ENCODE measurements at places on chromosomes 7 and 10.
A peak's percentile ranks its signal among the peaks of the same experiment; 100 is the strongest.

- peak; percentile 54 for DNase-seq
These were observed 154.1 kb upstream of the AHR start for GRCh38 chr7:17144322-17144721.

GRCh38 chr7:51141451-51142003 lies 175.1 kb downstream of the COBL start:
- DNase-seq: no peak

DNA sequence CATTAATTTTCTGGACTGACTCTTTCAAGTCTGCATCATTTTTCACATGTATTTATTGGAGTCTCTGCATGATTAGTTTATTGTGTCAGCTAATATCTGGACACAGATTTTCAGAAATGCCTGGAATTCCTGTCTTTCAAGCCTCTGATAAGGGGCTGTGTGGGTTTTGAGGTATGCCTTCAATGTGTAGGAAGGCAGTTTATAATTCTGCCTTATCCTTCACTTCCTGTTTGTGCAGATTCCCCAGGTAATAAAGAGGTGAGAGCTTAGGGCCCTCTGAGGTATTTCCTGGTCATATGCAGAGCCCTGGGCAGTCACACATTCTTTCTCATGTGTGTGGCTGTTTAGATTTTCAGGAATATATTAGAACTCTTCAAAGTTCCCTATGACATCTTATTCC lies 79.4 kb upstream of the PRKCQ start:
- no peak for DNase-seq

GRCh38 chr10:106746868-106747267 lies 417.6 kb downstream of the SORCS1 start:
- DNase-seq: no peak

DNA sequence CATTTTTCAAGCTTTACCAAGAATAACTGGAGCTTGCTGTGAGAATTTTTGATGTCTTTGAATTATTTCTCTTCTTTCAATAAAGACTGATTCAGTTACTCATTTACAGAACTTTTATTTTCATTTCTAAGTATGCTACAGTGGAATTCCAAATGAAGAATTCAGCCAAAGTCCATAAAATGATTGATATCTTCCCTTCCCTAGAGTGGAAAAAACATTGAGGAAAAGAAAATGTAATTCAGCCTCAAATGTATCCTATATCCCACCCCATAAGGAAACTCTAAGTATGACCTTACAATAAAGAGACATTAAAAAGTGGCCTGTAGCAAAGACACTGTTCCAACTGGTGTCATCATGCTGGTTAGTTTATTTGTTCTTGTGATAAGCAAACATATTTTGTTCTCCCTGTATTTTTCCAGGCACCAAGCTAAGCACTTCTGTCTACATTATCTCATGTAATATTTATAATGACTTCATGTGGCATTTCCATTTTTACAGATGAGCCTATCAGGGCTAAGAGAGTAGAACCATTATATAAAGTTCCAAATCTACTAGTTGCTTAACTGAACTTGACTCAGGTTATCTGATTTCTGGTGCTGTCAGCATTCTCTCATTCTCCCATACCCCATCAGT lies 450.4 kb downstream of the NEBL start:
- no peak for DNase-seq

- no peak for DNase-seq
These were observed 335.8 kb downstream of the FRMD4A start for GRCh38 chr10:13994932-13995331.

DNA sequence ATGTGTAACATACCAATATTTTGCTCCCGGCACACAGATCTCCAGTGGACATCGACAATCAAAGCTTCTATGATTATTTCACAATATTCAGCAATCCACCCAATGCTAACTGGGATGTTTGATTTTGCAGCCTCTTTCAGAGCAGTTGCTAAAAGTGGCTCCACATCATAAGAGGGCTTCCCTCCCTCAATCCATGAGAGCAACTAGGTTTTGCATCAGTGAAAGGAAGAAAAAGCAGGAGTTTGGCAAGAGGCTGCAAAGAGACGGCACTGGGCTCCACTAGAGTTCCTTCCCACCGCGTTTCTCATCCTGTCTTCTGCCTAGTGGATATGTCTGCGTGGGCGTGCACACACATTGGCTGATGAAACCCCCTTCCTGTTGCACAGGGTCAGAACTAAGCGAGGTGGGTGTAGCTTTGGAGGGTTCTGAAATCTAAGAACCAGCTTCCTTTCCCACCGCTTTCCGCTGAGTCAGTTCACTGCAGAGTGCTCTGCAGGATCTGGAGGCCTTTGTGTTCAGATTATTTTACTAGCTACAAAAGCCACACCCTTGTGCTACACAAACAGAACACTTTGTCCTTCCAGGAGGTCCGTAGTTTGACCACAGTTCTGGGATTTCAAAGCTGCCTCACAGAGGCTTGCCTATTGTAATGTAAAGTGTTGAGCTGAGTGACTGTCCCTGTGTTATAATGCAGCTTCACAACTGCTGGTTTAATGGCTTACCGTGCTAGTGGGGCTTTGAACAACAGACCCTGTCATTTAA lies 28.1 kb downstream of the ARL4A start:
- peak; percentile 47 for DNase-seq

DNA sequence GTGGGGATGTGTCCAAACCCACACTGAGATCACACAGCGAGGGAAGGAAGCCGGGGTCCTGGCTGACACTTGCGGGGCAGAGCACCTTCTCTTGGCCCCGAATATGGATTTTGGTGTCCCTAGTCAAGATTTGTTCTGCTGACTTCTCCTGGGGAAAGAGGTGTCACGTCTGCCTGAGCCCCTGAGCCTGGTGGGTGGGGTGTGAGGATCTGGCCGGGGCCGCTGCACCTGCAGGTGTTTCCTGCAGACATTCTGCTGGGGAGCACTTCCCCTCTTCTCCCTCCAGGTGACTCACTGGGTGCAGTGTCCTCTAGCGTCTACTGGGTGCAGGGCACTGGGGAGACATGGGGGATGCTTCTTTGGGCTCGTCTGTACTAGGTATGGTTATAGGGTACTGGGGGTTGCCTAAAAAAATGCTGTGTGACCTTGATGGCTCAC lies 99.2 kb downstream of the GRK5 start:
- DNase-seq: peak; percentile 71

GRCh38 chr10:42691361-42692120 lies 53.2 kb upstream of the ZNF33B start:
- DNase-seq: no peak

- DNase-seq: no peak
These were observed 25.2 kb downstream of the VCL start for GRCh38 chr10:74022926-74023629.

- no peak for DNase-seq
These were observed 112.4 kb downstream of the HTR5A start for GRCh38 chr7:155182406-155182970.

- no peak for DNase-seq
These were observed 2.5 kb upstream of the ODAD2 start for GRCh38 chr10:28001353-28001752.

DNA sequence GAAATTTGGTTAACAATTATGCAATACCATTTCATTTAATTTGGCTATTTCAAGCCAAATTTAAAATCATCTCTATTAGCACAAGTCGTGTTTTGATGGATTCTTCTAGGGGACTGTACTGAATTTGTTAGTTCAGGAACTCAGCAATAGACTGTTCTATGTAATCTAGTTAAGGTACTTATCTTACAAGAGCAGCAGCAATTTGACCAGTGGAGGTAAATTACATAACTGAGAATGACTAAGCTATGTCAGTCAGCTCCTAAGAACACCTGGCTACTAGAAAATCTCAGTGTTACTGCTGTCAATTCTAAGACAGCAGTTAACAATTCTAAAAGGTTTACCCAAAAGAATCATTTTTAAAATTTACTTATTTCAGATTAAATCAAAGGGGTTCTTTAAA lies 513.9 kb upstream of the ZWINT start:
- no peak for DNase-seq

DNA sequence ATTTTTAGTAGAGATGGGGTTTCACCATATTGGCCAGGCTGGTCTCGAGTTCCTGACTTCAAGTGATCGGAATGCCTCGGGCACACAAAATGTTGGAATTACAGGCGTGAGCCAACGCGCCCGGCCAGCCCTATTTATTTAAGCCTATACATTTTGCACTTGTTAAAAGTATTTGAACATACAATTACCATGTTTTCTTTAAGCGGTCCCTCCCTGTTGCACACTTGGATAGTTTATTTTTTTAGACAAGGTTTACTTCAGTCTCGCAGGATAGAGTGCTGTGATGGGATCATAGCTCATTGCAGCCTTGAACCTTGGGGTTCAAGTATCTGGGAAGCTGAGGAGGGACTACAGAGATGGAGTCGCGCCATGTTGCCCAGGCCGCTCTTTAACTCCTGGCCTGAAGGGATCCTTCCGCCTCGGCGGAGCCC lies 35.7 kb upstream of the SRRM3 start:
- no peak for DNase-seq

- no peak for DNase-seq
These were observed 2.0 kb upstream of the STRA8 start for GRCh38 chr7:135231686-135232085.

- no peak for DNase-seq
These were observed 34.8 kb upstream of the SMARCD3 start for GRCh38 chr7:151283302-151283701.

GRCh38 chr10:81136261-81136660 lies 598.6 kb downstream of the SH2D4B start:
- no peak for DNase-seq

DNA sequence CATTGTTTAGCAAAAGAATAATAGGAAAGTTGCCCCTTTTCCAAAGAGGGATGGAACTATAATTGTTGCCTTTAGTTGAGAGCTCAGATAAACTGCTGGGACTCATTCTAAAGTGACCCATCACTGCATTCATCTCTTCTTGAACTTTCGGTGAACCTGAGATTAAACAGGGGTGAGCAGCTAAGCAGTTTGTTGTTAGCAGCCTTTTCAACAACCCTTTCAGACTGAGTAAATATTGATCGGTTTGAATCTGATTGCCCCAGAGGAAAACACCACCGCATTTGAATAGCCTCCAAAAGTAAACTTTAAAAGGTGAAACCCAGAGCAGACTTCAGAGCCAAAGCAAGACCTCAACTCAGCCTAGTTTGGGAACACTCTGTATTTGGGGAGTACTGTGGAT lies 4.7 kb downstream of the HOXA1 start:
- no peak for DNase-seq

DNA sequence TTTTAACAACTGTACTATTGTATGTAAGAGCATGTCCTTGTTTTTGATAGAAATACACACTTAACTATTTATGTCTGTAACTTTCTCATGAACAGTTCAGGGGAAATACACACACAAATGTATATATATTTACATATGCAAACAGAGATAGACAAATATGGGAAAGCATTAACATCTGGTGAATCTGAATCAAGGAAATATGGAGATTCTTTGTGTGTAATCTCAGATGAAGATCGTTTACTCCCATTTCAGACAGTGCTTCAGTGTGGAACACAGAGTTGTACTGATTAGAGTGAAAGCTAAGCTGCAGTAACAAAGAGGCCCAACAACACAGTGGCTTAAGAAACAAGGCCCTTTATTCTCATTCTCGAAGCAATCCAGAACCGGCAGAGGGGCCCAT lies 26.3 kb upstream of the NPVF start:
- DNase-seq: no peak

- peak; percentile 10 for DNase-seq
These were observed 619 bp downstream of the EXOC4 start for GRCh38 chr7:133253519-133253875.

DNA sequence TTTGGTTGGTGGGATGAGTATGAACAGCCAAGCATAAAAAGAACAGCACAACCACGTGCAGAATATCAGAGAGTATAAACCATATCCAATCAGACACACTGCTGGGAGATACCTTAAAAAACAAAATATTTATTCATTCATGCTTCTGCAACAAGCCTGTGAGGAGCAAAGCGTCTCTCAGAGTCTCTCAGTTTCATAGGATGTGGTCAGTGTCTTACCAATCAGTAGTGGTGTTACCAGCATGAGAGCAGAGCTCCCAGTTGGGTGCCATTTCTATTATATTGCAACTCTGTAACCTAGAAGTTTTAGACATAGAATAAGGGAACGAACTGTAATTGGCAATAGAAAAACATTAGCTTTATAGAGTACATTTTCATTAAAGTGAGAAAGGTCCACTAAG lies 445.9 kb upstream of the LRRN3 start:
- DNase-seq: no peak

GRCh38 chr7:111914291-111914690 lies 291.9 kb downstream of the DOCK4 start:
- DNase-seq: no peak

DNA sequence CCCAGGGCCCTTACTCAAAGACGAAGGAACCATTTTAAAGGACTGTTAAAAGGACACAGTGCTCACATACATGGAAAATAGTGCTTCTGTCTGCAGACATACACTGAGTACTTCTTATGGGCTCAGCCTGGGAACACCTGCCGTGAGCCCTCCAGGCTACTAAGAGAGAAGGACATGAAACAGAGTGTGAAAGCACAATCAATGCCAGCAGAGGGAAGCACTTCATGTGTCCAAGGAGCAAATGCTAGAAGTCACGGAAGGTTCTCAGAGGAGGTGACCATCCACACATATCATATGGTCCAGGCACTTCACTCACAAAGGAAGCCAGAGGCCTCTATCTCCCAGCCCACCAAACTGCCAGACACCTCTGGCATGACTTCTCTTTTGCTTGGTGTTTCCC lies 15.5 kb downstream of the ELMO1 start:
- no peak for DNase-seq

- no peak for DNase-seq
These were observed 12.7 kb upstream of the PURB start for GRCh38 chr7:44898039-44898438.

- no peak for DNase-seq
These were observed 38.0 kb upstream of the GPAM start for GRCh38 chr10:112221545-112221944.

DNA sequence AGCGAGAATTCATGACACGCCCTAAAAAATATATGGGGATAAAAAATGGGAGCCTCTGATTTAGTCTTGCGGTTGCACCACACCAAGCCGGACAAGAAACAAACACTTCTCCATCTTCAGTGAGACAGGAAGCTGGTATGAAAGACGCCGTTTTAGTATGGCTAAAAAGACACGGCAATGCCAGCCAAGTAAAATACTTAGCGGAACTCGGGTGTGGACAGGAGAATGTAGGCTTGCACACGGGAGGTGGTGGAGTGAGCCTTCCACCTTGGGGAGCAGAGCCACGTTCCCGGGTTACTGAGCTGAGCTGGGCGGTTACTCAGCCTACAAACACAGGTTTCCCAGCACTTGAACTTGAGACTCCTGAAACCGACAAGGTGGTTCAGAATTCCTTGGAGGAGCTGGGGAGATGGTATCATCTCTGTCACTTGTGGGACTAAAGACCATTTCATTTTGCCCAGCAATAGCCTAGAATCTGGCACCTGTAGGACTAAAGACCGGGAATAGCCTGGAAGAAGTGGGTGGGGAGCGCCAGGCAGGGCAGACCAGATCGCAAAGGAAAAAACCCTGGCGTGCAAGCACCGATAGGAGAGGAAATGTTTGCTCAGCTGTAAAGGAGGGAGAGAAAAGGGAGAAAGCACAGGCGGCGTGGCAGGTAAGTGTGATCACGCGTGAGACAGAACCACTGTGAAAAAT lies 34.8 kb upstream of the SEPHS1 start:
- DNase-seq: no peak

- DNase-seq: no peak
These were observed 639.2 kb upstream of the POT1 start for GRCh38 chr7:125568799-125569198.

Data from activated naive CD8-positive, alpha-beta T cell treated with anti-CD3 and anti-CD28 coated beads, Interleukin-2, amount 50 U/mL, for 24 hours (primary cell).